ENCODE measurements at places on chromosomes 2 and 18.
A peak's percentile ranks its signal among the peaks of the same experiment; 100 is the strongest.

GRCh38 chr2:71561441-71562267, 108.3 kb downstream of the DYSF start:
- DNase-seq = no peak

DNA sequence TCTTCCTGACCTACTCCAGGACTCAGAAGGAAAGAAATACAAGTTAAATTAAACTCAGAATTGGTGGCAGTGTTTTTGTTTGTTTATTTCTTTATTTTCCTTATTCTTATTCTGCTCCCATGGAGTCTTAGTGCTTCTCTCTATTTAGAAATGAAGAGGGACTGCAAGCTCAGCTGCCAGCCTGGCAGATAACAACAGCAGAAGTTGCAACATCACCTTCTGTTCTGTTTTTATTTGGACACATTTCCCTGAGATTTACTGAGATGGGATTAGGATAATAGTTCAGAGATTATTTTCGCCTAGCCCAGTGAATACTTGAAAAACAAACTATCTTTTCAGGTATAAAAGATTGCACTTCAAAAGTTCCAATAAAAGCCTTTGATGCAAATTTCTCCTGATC, 70.4 kb upstream of the DTNA start:
- no peak for DNase-seq

GRCh38 chr18:62781893-62782292, 66.6 kb downstream of the PHLPP1 start:
- no peak for DNase-seq

DNA sequence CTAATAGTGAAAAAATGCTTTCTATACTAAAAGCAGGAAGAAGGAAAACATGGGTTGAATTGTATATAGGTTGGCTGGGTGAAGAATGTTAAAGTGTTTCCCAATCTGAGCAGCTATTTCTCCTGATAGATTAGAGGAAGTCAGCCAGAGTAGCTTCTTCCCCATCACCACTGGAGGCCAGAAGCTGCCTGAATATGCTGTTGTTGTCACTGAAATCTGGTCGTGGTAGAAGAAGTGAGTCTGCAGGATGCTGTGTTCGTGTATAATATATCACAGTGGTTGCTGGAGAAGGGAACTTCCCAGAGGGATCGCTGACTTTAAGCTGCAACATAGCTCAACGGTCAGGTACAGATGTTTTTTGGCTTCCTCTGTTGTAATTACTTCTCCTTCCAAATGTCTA, 247.5 kb upstream of the LRATD1 start:
- DNase-seq = no peak

- DNase-seq = no peak
Observed at GRCh38 chr2:209456489-209456888, 32.6 kb downstream of the MAP2 start.

- DNase-seq = no peak
Observed at GRCh38 chr18:32582455-32582854, 111.8 kb upstream of the GAREM1 start.

DNA sequence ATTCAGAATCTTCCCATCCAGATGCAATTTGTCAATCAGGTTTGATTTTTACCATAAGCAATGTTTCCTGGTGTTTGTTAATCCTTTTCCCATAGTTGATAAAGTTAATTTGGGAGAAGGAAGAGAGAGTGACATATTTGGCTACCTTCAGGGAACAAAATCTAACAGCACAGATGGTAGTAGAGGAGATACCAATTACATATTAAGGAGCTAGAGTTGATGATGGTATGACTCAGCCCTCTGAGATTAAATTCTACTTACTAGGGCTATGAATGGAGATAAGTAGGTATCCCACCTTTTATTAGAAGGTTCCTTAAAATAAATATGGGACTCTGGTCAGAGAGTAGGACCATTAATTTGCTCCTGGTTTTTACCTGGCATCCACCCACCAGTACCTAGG, 139.7 kb downstream of the EHBP1 start:
- DNase-seq = no peak

- peak; percentile 77 for DNase-seq
Observed at GRCh38 chr18:59921384-59921891, 21.6 kb downstream of the PMAIP1 start.

GRCh38 chr2:100882645-100883613, 63.0 kb downstream of the NPAS2 start:
- no peak for DNase-seq

GRCh38 chr2:239678186-239678490, 277.3 kb upstream of the HDAC4 start:
- DNase-seq = no peak

DNA sequence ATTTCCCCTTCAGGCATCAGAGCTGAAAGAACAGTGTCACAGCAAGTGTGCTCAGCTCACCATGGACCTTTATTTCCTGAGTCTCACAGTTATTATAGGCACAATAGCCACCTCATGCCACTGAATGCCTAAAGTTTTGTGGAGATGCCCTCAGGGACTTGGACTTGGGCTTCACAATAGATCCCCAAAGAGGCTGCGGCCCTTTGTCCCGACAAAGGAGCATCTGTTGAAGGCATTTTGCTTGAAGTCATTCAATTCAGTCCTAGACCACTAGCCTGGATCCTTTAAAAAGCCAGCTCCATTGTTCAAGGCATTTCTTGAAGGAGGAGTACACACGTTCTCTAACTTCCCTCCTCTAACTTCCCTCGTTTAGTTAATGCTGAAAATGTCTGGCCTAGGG, 125.4 kb downstream of the DCC start:
- no peak for DNase-seq

DNA sequence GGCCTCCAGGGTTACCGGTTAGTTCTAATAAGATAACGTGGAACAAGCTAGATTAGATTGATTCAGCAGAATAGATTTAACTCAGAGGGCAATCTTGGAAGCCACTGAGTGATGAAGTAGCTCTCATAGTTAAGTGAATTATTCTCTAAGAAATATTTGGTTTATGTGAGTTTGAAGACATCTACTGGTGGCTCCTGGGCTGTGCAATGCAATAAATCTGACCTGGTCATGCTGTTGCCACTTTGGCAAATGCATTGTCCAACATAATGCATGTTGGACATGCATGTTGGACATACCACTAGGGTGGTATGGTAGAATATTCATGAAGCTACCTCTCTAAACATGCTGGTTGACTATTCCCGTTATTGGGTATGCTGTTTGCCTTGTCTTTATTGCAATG, 493.7 kb upstream of the VRK2 start:
- no peak for DNase-seq

- no peak for DNase-seq
Observed at GRCh38 chr2:217918308-217919024, 84.3 kb downstream of the TNS1 start.

DNA sequence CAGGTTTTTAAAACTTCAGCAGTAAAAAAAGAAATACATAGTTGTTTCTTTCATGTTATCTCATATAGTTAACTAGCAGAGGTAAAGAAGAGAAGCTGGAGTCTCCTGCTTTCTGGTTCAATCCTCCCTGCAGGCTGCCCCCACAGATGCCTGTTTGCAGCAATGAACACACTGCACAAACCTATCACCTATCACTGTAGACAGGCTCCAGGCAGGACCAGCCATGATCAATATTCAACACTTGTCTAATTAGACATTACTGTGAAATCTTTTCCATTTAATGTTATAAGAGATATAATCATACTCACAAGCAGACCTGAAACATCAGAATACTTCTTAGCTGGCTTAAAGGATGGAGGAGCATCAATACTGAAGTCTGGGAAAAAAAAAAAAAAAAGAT, 19.8 kb downstream of the INO80C start:
- DNase-seq = no peak

GRCh38 chr18:10690035-10690329, 164.2 kb downstream of the NAPG start:
- DNase-seq = no peak

Measured in stimulated activated effector memory CD8-positive, alpha-beta T cell treated with anti-CD3 and anti-CD28 coated beads, Interleukin-12 subunit alpha, Interleukin-12 subunit beta, amount 100 ng/mL, for 72 hours (primary cell).